ENCODE measurements at places on chromosomes 2 and 18. TPM values are rescaled to one million over a fixed set of nuclear protein-coding genes. Genes with fewer than 3 reads are reported as not detected.

Gene DNER
- total RNA-seq: 14.6 TPM

Gene TNFAIP6
- total RNA-seq: 2.0 TPM

Gene GAREM1
- 9.2 TPM for total RNA-seq

Gene ADAM23
- total RNA-seq: 21.3 TPM

Gene CCDC178
- total RNA-seq: not detected

Gene KIAA2012
- total RNA-seq: not detected

Gene AQP12B
- not detected for total RNA-seq

Gene LRPPRC
- total RNA-seq: 167 TPM

Gene EHBP1
- total RNA-seq: 64.1 TPM

Gene CUL3
- 113 TPM for total RNA-seq

Gene FIGN
- total RNA-seq: 22.8 TPM

Gene DSG1
- not detected for total RNA-seq

Gene C2orf80
- total RNA-seq: 1.3 TPM

Gene ALPI
- not detected for total RNA-seq

Gene TMEM169
- 2.5 TPM for total RNA-seq

Gene COLEC12
- total RNA-seq: 2.3 TPM

Gene ATP5F1A
- total RNA-seq: 669 TPM

Gene RPRM
- 16.2 TPM for total RNA-seq

Gene PLEKHH2
- 5.0 TPM for total RNA-seq

Gene DPYSL5
- total RNA-seq: 16.3 TPM

Gene VIL1
- total RNA-seq: 7.0 TPM

Gene AP1S3
- 19.7 TPM for total RNA-seq

Gene RPE
- 77.8 TPM for total RNA-seq

Gene GKN2
- not detected for total RNA-seq

Gene NHEJ1
- 22.7 TPM for total RNA-seq

Gene CAPN13
- 0.94 TPM for total RNA-seq

Gene NLRC4
- not detected for total RNA-seq

Gene NT5C1B
- not detected for total RNA-seq

Gene OTOS
- not detected for total RNA-seq

Gene ALLC
- not detected for total RNA-seq

Gene EFEMP1
- total RNA-seq: 14.0 TPM

Gene GALR1
- 1.6 TPM for total RNA-seq

Gene PCARE
- not detected for total RNA-seq

Gene DYSF
- total RNA-seq: 8.5 TPM

Gene SERPINB10
- total RNA-seq: not detected

Gene ERCC3
- 48.9 TPM for total RNA-seq

Gene CHST9
- 25.3 TPM for total RNA-seq

Gene SDC1
- total RNA-seq: 45.3 TPM

Gene GAL3ST2
- not detected for total RNA-seq

Gene UGT1A8
- not detected for total RNA-seq

Gene CD207
- not detected for total RNA-seq

Gene TBR1
- not detected for total RNA-seq

Gene DUSP19
- total RNA-seq: 2.3 TPM

Data from H1 (cell line).